ENCODE measurements at places on chromosomes 11 and 22.
A peak's percentile ranks its signal among the peaks of the same experiment; 100 is the strongest.

DNA sequence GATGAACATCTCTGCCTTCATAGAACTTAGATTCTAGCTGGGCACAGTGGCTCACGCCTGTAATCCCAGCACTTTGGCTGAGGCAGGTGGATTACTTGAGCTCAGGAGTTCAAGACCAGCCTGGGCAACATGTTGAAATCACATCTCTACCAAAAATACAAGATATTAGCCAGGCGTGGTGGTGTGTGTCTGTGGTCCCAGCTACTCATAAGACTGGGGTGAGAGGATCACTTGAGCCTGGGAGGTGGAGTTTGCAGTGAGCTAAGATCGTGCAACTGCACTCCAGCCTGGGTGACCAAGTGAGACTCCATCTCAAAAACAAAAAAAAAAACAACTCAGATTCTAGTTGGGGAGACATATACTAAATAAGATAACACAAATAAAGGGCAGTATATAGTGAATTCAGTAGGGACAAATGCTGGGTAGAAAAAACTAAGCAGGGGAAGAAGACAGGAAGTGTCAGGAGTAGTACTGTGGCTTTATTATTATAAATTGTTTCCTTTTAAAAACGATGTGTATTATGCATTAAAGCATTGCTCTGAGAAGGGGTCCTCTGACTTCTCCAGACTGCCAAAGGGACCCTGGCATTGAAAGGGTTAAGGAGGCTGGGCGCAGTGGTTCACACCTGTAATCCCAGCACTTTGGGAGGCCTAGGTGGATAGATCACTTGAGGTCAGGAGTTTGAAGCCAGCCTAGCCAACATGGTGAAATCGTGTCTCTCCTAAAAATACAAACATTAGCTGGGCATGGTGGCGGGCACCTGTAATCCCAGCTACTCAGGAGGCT is 46.7 kb downstream of the PACS1 start:
- DNase-seq: no peak

GRCh38 chr11:79244241-79244772 is 196.5 kb downstream of the TENM4 start:
- no peak for DNase-seq

- no peak for DNase-seq
These were observed 226.9 kb downstream of the OPCML start for GRCh38 chr11:133305208-133305956.

DNA sequence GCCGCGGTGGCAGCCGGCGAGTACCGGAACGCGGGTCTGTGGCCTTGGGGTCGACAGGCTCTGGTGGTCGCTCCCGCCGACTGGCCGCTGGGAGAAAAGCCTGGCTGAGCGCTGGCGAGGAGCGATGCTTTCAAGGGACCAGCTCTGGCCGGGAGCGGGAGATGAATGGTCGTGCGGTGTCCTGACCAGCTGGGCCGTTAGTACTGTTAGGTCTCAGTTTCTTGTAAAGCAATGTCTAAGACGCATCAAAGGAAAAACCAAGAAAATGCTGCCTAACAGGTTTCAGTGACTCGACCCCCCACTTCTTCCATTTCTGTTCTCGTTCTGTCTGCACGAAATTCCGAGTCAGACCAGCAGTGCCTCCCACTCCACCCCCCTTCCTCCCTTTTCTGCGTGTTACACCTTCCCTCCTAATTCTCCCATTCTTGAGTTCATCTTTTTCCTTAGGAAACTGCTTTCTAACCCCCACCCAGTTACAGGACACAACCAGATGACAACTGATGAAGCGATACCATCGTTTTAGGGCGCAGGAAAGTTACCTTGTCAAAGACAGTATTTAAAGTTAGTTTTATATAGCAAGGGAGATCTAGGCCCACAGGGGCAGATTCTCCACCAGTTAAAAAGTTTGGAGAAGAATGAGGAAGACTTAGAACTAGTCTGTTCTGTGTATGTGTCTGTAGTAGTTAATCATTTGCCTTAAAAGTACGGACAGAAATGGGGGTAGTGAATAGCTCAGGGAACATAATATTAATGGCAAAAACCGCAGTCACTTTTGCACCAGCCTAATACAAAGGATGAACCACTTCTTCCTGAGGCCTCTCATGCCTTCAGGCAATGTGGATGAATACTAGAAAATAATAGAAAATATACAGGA is 1.0 kb downstream of the CUL5 start:
- no peak for DNase-seq

GRCh38 chr11:113204280-113204679 is 110.1 kb upstream of the TTC12 start:
- DNase-seq: no peak

GRCh38 chr11:60165951-60166350 is 16.9 kb downstream of the MS4A6A start:
- no peak for DNase-seq

GRCh38 chr22:50440544-50441249 is 34.1 kb downstream of the SBF1 start:
- no peak for DNase-seq

DNA sequence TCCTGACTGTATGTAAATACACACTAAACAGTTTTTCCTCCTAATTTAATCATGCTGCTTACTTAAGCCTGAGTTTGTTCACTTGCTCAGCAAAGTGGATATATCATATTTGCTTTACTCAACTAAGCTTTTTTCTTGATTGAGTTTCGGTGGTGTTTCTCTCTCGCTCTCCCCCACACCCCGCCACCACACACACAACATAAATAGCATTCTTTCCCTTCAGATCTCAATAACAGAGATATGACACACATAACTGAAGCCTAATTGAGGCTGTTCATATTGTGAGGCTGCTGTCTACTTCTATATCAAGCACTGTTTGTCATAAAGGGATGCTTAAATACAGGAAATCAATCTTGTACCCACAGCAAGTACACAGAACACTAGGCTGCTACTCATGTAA is 364.9 kb downstream of the FAT3 start:
- no peak for DNase-seq

GRCh38 chr22:45064313-45065278 is 54.8 kb upstream of the PHF21B start:
- peak; percentile 19 for DNase-seq

- no peak for DNase-seq
These were observed 82.2 kb downstream of the BUD13 start for GRCh38 chr11:116690611-116691010.

DNA sequence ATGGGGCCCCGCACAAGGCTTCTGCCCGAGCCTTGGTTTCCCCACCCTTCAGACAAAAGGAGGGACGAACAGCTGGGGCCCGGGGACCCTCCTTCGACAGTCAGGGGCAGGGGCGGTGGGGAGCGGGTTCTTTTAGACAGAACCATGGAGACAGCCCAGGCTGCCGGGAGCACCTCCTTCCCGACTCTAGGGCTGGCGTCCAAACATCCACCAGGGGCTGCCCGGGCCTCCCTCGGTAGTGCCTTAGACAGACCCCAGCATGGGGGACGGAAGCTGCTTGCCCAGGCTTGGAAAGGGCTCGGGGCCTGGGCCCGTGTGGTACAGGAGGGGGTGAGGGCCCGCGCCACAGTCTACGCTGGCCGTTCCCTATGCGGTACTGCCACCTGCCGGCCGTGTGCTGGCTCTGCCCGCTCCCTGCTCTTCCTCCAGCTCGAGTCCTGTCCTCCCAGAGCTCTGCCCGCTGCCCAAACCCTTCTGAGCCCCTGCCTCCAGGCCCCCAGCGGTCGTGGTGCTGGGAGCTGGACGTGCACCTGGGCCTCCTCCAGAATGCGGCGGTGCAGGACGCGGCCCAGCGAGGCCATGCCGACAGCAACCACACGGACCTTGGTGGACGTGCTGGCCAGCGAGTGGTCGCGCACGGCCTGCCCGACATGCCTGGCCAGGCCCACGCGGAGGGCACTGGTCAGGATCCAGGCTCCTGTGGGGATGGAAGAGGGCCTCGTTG is 20.1 kb downstream of the TSSC4 start:
- peak; percentile 32 for DNase-seq

DNA sequence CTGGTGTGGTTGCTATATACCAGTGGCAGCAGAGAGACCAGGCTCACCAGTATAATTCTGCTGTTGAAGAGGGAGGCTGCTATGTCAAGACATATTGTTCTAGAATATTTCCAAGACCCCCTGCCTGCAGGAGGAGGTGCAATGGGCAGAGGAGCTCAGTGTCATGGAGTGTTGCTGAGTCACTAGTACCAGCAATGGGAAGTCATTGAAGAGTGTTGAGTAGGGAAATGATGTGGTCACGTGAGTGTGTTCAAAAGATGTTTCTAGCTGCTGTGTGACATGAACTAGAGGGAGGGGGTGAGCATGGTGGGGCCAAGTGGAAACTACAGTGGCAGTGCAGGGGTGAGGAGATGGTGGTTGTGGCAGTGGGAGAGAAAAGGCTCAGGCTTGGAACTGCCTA is 76.3 kb upstream of the BIRC3 start:
- no peak for DNase-seq

- no peak for DNase-seq
These were observed 908.8 kb downstream of the OPCML start for GRCh38 chr11:132623511-132623910.

DNA sequence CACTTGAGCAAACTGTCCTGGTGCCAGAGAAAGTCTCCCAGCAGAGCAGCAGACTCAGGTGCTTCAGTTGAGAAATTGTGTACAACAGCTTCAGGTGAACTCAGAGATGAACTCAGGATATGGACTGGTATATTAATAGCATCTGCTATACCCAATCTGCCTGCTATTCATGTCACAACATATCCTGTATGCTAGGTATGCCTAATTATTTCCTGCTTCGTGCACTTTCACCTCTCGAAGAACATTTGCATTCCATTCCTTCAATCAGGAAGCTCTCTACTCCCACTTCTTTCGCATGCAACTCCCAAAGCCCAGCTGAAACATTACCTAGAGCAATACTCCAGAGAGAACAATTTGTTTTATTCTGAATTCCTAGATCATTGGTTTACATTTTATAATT is 207.7 kb downstream of the KCNA4 start:
- no peak for DNase-seq

DNA sequence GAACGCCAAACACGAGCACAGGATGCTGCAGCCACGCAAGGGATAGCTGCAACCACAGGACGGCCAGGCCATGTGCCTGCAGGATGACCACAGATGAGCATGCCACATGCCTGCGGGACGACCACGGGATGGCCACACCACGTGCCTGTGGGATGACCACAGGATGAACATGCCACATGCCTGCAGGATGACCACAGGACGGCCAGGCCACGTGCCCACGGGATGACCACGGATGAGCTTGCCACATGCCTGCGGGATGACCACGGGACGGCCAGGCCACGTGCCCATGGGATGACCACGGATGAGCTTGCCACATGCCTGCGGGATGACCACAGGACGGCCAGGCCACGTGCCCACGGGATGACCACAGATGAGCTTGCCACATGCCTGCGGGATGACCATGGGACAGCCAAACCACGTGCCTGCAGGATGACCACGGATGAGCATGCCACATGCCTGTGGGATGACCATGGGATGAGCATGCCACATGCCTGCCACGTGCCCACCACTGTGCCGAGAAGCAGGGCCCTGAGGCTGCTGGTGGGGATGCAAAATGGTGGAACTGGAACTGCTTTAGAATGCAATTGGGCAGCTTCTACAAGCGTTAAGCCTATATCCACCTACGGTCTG is 12.8 kb upstream of the MOB2 start:
- DNase-seq: no peak

DNA sequence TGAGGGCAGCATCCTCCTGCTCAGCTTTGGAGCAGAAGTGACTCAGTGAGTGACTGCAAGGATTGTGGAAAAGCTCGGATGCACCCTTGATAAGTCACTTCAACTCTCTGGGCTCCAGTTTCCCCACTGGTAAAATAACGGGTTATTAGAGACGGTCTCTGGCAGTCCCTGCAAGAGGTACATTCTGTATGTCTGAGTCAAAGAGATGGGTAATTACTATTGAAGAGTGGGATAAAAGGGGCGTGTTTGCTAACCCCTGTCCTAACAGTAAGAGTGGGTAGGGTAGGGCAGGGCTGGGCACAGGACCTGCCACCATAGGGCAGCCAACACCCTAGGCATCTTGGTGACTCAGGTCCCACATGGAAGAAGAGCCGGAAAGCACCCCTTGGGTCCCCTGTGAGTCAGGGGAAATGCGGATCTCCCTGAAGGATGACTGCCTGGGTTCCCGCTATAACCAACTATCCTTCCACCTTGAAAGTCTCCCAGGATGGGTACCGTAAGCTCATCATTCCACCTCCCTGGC is 7.3 kb upstream of the AHNAK start:
- no peak for DNase-seq

GRCh38 chr22:37312549-37313183 is 30.4 kb downstream of the CYTH4 start:
- no peak for DNase-seq

DNA sequence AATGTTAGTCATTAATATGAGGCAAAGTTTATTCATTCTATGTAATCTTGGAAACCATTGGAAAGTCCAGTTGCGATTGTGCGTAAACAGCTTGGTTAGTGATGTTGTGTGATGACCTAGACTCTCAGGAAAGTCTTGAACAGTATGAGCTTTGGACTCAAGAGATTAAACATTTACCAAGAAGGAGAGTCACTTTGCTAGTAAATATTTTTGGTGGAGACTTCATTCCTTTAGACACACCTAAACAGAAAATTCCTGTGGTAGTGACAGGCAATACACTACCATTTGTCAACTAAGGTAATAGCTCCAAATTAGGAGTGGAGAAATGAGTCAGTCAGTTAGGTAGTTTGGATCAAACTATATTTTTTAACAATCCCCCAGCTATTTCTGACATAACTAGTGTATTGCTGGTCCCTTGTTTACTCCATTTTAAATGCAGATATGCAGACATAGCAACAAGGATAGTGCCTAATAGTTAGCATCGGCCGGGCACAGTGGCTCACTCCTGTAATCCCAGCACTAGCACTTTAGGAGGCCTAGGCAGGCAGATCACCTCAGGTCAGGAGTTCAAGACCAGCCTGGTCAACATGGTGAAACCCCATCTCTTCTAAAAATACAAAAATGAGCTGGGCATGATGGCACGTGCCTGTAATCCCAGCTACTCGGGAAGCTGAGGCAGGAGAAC is 89.3 kb downstream of the ARHGAP42 start:
- DNase-seq: no peak

GRCh38 chr22:49274754-49275380 is 552.8 kb downstream of the BRD1 start:
- no peak for DNase-seq

- DNase-seq: no peak
These were observed 3.3 kb upstream of the BCL9L start for GRCh38 chr11:118928870-118929500.

- DNase-seq: no peak
These were observed 420.7 kb upstream of the CADM1 start for GRCh38 chr11:115924744-115925567.

- DNase-seq: no peak
These were observed 2.4 kb downstream of the VPS37C start for GRCh38 chr11:61158691-61159381.
